ENCODE measurements at places on chromosomes 12 and 14.

DNA sequence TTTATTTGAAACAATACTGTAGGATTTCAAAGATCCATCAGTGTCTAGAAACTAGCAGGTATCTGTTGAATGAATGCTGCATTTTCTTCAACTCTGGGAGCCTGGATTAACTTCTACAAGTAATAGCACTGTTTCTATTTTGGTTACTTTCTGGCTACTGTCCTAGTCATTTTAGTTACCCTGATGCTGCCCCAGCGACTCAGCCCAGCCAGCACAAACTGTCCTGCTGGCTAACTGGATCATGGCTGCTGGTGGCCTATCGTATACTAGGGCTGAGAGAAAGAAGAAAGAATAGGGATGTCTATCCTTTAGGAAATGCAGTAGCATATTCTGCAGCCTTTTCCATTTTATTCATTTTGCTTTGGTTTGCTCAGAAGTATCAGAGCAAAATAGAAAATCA, 53.9 kb downstream of the NTN4 start:
- no peak for DNase-seq

DNA sequence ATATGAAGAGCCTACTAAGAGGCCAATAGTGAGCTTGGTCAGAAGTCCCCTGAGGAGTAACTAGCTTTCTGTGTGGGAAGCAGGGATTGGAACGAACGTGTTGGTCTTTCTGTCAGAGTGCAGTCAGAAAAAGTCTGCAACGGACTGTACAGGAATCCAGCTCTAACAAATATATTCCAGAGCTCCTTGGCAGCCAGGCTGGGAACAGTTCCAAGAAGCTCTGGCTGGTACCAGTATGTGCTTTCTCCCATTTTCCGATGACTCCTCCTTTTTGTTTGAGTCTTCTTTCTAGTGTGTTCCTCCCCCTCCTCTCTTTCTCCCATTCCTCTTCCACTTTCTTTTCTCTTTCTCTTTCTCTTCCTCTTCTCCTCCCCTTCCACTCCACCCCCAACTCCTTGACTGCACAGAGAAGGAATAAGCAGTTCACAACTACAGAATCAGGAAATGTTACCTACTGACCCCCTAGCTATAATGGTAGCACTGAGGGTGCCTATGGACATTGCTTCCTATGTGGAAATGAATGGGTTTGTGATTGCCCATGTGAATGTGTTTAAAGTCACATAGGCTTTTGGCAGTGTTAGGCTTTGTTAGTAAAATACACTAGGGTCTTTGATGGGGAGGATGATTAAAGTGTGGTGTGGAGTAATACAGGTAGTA, 59.9 kb downstream of the TTLL5 start:
- DNase-seq: no peak

DNA sequence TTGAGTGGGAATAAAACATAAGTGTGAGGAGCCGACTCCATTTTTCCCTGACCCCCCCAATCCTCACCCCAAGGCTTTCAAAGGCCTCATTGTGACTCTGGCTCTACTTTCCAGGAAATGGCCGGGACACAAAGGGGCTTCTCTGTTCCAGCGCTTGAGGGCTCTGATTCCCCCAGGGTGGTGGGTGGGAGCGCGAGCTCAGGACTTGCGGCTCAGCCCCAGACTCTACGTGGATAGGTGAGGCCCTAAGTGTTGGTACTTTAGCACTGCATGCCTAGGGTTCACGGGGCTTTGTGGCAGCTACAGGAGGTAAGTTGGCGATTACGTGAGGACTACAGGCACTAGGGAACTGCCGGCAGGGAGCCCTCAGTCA, 553 bp downstream of the CNPY2 start:
- no peak for DNase-seq

GRCh38 chr12:93011100-93011499, 82.0 kb upstream of the EEA1 start:
- no peak for DNase-seq

- DNase-seq: no peak
Measured at GRCh38 chr14:20680843-20681347, 3.5 kb upstream of the RNASE4 start.

DNA sequence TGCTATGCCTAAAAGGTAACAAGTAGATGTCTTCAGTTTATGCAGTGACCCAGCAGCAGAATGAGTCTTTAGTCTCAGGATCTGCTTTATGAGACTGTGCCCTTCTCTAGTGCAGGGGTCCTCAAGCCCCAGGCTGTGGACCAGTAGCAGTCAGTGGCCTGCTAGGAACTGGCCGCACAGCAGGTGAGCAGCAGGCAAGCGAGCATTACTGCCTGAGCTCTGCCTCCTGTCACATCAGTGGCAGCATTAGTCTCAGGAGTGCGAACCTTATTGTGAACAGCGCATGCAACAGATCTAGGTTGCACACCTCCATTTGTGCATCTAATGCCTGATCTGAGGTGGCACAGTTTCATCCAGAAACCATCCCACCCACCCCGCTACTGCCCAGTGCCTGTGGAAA, 38.4 kb downstream of the LRP6 start:
- no peak for DNase-seq

- DNase-seq: no peak
Measured at GRCh38 chr12:92393504-92393903, 247.9 kb upstream of the BTG1 start.

DNA sequence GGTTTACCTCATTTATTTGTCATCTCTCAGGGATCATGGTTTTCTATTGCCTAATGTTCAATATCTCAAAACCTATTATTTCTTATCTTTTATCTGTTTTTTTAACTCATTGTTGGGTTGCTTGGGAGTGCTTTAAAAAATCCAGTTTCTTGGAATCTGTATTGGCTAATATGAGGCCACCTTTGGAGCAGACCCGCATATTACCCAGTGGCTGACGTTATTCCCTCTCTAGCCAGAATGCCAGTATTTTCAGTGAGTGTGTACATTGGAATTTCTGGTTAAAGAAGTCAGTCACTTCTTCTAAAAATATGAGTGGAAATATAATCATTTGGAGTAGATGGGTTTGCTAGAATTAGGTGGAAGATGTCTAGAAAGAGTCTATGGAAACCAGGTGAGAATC, 38.3 kb downstream of the PRMT8 start:
- no peak for DNase-seq

DNA sequence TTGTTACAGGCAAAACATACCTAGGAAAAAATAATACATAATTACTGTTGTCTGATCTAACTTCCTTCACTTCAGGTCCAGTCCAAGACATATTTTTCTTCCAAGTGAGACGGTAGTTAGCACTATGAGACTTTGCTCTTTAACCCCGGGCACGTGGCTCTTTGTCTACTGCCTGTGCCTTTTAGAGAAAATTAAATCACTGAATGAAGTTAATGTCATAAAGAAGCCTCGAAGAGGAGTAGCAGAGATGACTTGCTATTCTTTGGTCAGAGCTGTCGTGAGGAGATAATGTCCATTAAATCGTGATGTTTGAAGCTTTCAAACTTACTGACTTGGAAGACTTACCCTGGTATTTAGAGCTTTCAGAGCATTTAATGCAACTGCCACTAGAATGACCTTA, 8.7 kb downstream of the TESPA1 start:
- DNase-seq: no peak

GRCh38 chr14:56099081-56099797, 19.0 kb upstream of the PELI2 start:
- no peak for DNase-seq

DNA sequence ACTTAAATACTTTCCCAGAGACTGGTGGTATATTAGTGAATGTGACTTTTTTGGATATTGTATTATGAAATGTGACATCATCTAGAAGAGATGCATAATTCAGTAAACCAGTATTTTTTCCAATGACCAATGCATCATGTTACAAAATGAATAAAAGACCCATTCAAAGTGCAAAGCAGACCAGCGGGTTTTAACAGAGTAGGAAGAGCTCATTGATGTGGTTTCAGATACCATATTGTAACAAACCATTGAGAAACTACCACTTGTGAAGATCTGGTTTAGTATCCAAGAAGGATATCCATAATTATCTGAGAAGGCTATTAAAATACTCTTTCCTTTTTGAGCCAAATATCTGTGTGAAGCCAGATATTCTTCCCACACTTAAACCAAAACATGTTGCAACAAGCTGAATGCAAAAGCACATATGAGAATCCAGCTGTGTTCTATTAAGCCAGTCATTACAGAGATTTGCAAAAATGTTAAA, 47.7 kb downstream of the MVK start:
- DNase-seq: no peak

DNA sequence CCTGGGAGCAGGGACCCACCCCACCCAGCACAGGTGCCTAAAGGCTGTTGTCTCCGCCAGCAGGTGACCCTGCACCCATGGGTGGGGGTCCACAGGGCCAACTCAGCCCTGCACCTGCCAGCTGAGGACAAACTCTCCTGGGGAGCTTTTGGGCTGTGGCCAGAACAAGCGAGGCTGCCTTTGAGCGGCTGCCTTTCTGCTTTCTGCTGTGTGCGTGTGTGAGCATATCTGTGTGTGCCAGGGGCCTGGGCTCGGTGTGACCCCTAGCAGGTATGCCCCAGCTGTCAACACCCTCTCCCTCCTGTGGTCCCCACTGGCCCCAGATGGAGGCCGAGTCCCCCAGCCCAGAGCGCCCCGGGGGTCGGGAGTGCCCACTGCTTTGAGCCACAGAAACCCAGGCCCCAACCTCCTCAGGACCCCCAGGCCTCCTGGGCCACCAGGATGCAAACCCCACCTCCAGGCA, 25.9 kb upstream of the GPR132 start:
- DNase-seq: no peak

- DNase-seq: peak; percentile 29
Measured at GRCh38 chr12:130281153-130281799, 56.4 kb upstream of the PIWIL1 start.

DNA sequence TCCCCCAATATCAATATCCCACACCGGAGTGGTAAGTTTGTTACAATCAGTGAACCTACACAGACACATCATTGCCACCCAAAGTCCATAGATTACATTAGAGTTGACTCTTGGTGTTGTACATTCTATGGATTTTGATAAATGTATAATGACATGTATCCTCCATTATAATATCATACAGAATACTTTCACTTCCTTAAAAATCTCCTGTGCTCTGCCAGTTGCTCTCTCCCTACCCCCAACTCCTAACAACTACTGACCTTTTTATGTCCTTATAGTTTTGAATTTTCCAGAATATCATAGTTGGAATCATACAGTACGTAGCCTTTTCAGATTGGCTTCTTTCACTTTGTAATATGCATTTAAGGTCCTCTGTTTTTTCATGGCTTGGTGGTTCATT, 48.4 kb downstream of the SLC4A8 start:
- no peak for DNase-seq

DNA sequence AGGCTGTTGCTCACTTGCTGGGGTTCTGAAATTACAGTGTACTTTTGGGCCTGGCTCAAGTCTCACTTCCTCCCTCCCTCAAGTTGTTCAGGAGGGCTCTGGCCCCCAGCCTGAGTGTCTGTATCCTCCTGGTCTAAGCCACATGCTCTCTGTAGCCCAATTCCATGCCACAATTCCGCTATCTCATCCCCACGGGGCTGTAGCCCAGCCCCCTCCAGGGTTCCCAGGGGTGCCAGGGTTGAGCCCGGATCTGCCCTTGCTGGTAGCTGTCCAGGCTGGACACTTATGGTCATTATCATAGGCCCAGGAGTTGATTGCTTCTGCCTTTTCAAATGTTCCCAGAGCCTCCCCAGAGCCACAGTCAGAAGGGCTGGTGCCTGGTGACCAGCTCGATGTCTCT, 65.3 kb downstream of the PRIMA1 start:
- no peak for DNase-seq

DNA sequence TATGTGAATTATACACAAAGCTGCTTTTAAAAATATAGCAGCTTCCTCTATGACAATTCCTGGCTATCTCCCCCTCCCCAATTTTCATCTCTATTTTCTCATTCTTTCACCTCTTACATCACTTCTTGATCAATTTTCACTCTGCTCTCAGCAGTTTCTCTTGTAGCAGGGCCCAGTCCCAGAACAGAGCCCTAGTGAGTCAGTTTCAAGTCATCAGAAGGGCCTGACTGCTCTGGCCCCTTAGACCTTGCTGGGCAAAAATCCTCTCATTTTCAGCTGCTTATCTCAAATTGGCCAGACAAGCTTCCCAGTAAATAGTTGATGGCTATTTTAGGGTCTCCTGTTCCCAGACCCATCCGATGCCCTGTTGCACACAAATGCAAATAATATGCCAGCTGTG, 101.4 kb downstream of the TTC7B start:
- no peak for DNase-seq

GRCh38 chr12:115374480-115375185, 690.7 kb upstream of the TBX3 start:
- no peak for DNase-seq

GRCh38 chr12:42362647-42363260, 36.8 kb downstream of the PPHLN1 start:
- no peak for DNase-seq

- DNase-seq: no peak
Measured at GRCh38 chr12:110532644-110533043, 30.5 kb downstream of the RAD9B start.

DNA sequence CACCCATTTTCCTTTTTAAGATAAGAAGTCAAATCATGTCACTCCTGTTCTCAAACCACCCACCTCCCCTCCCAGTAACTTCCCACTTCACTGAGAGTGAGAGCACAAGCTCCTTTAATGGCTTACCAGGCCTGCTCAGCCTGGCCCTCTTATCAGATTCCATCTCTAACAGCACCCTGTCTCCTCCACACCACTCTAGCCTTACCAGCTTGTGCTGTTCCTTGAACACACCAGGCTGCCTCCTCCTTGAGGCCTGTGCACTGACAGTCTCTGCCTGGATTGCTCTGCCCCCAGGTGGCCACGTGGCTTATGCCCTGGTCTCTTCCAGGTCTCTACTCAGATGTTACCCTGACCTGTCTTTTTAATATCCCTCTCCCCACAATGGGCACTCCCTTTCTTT, 40.1 kb upstream of the EVL start:
- peak; percentile 66 for DNase-seq

DNA sequence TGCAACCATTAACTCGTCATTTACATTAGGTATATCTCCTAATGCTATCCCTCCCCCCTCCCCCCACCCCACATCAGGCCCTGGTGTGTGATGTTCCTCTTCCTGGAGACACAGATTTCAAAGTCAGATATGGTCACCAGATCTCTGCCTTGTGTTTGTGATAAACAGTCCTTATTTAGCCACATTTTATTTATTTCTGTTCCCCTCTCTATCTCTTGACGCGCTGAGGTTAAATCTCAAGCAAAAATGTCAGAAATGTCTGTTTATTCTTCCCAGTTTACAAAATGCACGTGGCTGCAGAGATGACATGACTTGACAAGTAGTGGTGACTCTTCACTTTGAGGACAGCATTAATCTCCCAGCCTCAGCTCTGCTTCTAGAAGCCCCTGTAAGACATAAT, 11.5 kb upstream of the RASSF3 start:
- no peak for DNase-seq

DNA sequence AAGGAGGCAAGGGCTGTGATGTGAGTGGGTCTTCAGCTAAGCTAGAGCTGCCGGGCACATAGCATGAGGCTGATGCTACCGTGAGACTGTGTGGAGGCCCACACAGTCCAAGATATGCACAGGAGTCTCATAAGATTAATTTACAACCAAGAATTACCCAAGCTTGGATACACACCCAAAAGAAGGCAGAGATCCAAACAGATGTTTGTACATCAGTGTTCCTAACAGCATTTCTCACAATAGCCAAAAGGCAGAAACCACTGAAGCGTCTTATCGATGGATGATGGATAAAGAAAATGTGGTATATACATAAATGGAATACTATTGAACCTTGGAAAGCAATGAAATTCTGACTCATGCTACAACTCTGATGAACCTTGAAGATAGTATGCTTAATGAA, 40.8 kb upstream of the RIC8B start:
- DNase-seq: no peak

GRCh38 chr12:6928703-6929407, 1.1 kb downstream of the ATN1 start:
- DNase-seq: no peak

- no peak for DNase-seq
Measured at GRCh38 chr12:101620762-101621133, 26.0 kb downstream of the MYBPC1 start.

Data from Jurkat, Clone E6-1 (cell line).